Stimulated activated naive CD8-positive, alpha-beta T cell treated with anti-CD3 and anti-CD28 coated beads, Interleukin-15, amount 100 ng/mL, for 72 hours (primary cell): ENCODE measurements at places on chromosomes 16 and 17.

DNA sequence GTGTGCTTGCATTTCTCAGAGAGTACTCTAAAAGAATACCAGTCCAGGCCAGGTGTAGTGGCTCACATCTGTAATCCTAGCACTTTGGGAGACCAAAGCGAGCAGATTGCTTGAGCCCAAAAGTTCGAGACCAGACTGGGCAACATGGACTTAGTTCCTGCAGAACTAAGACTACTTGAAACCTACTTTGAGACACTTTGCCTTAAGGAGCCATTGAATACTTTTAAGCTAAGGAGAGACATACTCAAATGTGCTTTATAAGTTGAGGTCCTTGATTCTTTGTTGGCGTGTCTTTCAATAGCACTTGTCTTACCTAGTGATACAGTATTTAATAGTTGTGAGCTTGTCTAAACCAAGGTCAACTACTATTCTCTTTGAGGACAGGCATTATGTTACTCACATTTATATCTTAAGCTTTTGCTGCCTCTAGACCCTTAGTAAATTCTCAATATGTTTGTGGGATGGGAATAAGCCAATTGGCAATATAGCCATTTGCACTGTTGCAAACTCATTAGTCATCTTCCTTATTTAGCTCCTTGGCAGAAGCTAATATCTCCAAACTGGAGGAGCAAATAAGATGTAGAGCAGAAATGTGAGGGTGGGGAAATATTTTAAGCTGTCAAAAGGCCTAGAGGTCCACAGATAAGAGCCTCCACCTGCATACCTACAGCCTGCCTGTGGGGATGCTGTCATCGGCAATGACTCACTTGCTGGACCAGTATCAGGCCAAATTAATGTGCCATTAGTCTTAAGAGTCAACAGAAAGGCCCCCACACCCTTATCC is 16.3 kb downstream of the SCPEP1 start:
- DNase-seq = no peak

DNA sequence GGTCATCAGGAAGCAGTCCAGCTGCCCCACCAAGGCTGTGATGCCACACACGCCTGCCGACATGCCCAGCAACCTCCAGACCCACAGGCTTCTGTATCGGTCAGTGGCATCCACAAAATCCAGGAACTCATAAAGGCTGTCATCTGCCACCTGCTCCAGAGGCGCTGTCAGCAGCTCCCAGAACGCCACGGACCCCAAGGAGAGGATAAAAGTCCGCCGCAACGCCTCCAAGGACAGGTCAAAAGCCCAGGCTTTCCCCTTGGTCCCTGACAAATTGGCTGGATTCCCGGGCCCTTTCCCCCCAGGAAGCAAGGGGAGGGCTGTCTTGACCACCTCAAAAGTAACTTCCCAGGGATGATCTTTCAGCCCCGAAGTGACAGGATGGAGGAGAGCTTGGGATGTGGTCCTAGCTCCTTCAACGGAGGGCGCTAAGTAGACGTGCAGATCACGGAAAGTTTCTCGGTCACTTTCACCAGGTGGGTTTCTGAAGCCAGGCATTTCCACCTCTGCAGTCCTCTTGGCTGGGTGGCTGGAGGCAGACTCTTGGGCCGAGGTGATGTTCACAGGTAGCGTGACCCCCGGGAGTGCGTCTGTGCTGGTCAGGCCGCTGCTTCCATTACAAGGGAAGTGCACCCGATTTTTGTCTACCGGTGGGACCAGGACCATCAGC is 854 bp downstream of the MFSD6L start:
- DNase-seq = no peak

- no peak for DNase-seq
These were observed 27.7 kb upstream of the HS3ST2 start for GRCh38 chr16:22786284-22786683.

DNA sequence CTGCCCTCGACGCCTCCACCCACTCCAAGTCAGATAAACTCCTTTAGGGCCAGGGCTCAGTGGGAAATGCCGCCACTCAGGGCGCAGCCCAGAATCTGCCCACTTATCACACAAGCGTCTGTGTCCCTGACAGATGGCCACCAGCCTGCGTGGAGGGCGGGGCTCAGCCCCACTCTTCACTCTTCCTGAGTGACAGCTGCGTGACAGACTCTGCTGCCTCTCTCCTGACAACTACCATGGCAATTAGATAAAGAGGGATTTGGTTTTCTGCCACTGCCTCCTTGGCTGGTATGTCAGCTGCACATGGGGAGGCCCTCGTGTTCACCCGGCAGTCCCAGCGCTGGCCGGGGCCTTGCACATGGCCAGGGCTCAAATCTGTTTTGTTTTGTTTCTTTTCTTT is 96.2 kb downstream of the RTN4RL1 start:
- no peak for DNase-seq

GRCh38 chr17:81492706-81493105 is 19.9 kb downstream of the ACTG1 start:
- DNase-seq = no peak

DNA sequence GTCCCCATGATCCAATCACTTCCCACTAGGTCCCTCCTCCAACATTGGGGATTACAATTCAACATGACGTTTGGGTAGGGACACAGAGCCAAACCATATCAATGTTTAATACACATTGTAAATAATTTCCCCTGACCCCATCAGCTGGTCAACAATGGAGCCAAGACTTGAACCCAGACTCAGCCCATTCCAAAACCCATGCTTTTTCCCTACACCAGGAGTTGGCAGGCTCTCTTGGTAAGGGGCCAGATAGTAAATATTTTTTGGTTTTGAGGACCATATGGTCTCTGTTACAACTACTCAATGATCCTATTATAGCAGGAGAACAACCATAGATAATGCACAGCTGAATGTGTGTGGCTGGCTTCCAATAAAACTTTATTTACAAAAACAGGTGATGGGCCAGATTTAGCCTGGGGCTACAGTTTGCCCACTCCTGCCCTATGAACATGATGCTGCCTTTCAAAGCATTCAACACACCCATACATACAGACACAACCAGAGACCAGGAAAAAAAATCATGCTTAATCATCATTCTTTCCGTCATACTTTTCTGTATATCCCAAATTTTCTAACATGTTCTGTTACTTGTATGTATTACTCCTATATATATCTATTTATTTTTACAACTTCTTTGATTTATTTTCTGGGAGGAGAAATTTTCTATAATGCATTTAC is 22.1 kb upstream of the MSI2 start:
- no peak for DNase-seq

DNA sequence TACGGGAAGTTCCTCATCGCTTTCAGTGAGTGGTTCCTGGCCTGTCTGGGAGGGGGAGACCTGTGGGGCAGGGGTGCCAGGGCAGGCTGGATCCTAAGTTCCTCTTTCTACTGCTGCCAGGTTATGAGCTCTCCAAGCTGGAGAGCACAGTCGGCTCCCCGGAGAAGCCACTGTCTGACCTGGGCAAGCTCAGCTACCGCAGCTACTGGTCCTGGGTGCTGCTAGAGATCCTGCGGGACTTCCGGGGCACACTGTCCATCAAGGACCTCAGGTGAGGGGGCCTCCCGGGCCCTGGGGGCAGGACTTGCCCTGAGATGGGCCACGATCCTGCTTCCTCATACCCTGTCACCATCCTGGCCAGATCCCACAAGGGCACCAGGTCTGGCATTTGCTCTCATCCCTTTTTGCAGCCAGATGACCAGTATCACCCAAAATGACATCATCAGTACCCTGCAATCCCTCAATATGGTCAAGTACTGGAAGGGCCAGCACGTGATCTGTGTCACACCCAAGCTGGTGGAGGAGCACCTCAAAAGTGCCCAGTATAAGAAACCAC is 5.1 kb downstream of the PRSS8 start:
- DNase-seq = no peak

DNA sequence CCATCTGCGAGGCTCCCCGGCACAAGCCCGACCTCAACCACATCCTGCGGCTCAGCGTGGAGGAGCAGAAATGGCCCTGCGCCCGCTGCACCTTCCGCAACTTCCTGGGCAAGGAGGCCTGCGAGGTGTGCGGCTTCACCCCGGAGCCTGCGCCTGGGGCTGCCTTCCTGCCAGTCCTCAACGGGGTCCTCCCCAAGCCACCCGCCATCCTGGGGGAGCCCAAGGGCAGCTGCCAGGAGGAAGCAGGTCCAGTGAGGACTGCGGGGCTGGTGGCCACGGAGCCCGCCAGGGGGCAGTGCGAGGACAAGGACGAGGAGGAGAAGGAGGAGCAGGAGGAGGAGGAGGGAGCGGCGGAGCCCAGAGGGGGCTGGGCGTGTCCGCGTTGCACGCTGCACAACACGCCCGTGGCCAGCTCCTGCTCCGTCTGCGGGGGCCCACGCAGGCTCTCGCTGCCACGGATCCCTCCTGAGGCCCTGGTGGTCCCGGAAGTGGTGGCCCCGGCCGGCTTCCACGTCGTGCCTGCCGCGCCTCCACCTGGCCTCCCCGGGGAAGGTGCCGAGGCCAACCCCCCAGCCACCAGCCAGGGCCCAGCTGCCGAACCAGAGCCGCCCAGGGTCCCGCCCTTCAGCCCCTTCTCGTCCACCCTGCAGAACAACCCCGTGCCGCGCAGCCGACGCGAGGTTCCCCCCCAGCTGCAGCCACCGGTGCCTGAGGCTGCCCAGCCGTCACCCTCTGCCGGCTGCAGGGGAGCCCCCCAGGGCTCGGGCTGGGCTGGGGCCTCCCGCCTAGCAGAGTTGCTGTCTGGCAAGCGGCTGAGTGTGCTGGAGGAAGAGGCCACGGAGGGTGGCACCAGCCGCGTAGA is 13.1 kb upstream of the PRR35 start:
- peak; percentile 55 for DNase-seq

- DNase-seq = no peak
These were observed 22.4 kb upstream of the SCNN1B start for GRCh38 chr16:23279721-23280153.

- no peak for DNase-seq
These were observed 152.6 kb upstream of the CACNG5 start for GRCh38 chr17:66682283-66682682.

DNA sequence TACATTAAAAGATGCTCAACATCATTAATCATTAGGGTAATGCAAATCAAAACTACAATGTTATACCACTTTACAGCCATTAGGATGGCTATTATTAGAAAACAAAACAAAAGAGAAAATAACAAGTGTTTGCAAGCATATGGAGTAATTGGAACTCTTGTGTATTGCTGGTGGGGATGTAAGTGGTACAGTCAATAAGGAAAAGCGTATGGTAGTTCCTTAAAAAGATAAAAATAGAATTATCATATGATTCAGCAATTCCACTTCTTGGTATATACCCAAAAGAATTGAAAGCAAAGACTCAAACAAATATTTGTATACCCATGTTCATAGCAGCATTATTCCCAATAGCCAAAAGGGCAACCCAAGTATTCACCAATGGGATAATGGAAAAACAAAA is 1.4 kb upstream of the CAPNS2 start:
- no peak for DNase-seq
